ENCODE measurements at places on chromosomes 7 and 10.

- DNase-seq = peak; percentile 70
These were observed 76.9 kb downstream of the RNF216 start for GRCh38 chr7:5704534-5704922.

DNA sequence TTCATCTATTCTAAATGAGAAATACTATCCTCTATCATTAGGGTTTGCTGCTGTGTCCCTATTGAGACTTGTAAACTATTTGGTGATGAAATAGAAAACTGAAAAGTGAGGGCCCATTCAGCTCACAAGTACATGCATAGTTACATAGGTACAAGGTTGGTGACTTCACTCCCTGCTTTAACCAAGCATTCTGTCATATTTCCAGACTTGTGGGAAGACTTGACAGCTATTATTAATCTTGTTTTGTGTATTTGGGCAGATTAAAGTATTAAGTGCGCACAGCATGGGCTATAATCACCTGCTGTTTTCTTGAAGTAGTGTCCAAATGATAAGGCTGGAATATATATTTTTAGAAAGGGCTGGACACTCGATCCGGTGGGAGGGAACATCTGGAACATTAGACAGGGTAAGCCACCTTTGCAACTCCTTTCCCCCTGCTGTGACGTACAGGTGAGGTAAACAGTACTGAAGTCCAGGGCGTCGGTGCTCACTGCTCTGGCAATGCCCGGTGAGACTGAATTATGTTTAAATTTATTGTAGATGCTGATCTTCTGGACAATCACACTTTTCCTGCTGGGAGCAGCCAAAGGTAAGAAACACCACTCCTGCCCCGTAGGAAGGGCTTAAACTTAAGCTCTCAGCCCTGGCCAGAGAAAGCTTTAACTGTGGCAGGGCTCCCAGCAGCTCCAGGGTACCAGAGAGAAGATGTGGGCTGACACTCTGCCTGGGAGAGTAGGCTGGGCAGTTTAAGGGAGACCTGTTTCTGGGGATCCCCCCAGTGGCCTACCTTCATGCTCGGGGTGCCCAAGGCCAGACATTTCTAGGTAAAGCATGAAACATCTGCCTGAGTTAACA lies at the start of gene PNLIPRP1:
PNLIPRP1 (plus strand) TSS at position 370 of the 855 bp plus-strand sequence; CDS start at position 541, 171 bp downstream.
- no peak for DNase-seq

- DNase-seq = no peak
These were observed 203.6 kb downstream of the TCF7L2 start for GRCh38 chr10:113153493-113154102.

DNA sequence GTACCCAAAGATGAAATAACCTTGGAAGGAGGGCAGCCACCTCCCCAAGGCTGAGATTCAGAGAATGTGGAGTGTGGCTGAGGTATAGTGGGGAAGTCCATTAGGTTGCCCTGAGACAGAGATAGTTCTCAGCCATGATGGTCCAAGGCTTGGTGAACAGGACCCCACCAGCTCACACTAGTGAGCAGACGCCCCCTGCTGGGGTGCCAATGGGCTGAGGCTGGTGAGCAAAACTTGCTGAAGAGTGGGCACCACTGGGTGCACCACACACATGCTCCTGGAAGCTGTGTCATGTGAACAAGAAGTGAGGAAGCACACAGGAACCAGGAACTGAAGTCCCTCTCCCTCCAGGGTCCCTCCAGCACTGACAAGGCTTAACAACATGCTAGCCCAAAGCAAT lies 8.9 kb downstream of the FBXL13 start:
- peak; percentile 3 for DNase-seq

- DNase-seq = no peak
These were observed 36.6 kb downstream of the KCNH2 start for GRCh38 chr7:150941351-150942000.
